ENCODE measurements at places on chromosomes 5 and 9.

- DNase-seq = no peak
Measured at GRCh38 chr9:121607434-121608167, 43.8 kb upstream of the DAB2IP start.

GRCh38 chr5:147779694-147780093 is 2.8 kb downstream of the JAKMIP2 start:
- DNase-seq = no peak

DNA sequence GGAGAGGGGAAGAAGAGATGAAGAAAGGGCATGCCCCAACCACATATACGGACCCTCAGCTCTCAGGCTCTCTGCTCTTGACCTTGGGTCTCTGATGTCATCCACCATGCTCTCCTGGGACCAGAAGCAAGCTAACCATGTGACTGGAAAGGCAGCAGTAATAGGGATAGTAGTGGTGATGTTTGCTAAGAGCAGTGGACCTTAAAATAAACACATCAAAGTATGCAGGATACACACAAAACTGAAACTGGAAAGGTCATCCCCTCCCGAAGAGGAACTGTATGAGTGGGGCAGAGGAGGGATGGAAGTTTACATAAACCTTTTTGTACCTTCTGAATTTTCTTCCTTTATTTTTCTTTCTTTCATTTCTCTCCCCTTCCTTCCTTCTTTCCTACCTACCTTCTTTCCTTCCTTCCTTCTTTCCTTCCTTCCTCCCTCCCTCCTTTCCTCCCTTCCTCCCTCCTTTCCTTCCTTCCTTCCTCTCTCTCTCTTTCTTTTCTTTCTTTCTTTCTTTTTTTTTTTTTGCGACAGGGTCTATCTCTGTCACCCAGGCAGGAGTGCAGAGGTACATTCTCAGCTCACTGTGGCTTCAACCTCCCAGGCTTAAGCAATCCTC is 8.1 kb upstream of the PTPN3 start:
- DNase-seq = no peak

GRCh38 chr9:133221177-133221809 is 12.2 kb upstream of the OBP2B start:
- no peak for DNase-seq

DNA sequence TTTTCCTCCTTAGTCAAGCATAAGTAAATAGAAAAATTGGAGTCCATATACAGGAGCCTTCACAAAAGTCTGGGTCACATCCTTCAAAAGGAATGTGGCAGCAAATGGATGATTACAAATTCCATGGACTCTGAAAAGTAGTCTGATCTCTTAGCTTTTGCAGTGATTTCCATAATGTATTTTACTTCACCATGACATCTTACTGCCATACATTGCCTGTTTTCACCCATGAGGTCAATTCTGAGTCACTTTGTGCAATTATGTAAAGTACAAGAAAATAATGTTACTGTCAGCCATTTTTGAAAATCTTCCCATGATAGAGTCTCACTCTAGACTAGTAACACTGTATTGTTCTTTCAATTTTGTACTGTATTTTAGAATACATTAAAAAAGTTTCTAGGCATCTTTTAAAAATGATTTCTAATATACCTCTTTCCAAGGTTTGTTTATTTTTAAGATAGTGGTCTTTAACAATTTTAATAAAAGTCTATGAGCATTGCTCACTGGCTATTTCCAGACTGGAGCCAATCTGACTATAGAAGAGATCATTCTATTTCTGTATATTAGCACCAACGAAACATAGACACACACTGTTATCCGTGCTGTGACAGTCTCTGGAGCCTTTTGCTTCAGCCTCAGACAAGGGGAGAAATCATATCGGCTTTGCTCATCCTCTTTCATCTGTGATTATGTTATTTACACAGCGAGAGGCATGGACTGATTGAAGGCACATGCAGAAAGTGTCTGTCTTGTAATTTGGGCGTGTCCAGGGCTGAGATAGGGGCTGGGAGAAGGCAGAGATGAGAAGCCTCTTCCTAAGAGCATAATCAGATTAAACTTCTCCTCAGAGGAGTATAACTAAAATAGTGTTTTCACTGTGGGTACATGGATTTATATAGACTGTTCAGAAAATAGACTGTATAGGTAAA is 22.9 kb upstream of the ACTBL2 start:
- DNase-seq = peak; percentile 26

DNA sequence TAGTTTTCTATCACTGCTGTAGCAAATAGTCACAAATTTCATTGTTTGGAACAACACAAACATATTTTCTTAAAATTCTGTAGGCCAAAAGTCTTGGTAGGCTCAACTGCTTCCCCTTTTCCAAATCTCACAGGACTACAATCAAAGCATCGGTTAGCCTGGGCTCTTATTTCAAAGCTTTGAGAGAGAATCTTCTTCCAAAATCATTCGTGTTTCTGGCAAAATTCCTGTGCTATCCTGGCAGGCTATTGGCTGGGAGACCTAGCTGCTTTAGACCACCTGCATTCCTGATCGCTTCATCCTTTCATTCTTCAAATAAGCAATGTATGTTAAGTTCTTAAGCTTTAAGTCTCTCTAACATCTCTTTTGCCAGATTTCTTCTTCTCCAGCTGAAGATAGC is 629.8 kb upstream of the CDH18 start:
- DNase-seq = no peak

- no peak for DNase-seq
Measured at GRCh38 chr5:10936081-10936855, 175.2 kb upstream of the DAP start.

Measured in NCI-H748 treated with DMSO at 0.1 percent for 48 hours (cell line).